ENCODE measurements at places on chromosomes 2 and 18.

DNA sequence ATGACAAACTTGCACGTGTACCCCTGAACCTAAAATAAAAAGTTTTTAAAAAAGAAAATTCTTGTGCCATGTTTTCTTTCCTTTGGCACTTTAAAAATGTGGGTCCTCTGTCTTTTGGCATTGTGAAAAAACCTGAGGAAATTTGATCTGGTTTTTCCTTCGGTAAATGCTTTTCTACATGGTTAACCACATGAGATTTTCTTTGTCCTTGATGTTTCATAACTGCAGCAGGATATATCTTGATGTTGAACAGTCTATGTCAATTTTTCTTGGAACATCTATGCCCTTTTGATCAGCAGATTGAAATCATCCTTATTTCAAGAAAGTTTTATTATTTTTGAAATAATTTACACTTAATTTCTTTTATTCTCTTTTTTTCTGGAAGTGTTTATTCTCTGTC is 109.1 kb downstream of the TMEM17 start:
- no peak for DNase-seq

DNA sequence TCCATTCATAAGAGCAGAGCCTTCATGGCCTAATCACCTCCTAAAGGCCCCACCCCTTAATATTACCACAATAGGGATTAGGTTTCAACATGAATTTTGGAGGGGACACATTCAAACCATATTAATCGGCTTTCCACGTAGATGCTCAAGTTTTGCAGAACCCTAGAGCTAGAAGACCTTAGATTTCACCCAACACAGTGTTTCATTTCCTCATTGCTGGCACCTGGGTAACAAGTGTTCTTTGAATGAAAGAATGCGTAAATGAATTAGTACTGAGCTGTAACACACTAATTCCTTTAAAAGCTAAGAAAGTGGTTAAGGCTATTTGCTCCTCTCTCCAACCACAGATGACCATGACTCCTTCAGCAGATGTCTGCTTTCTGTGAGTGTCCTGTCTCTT is 252.5 kb downstream of the SMAD2 start:
- no peak for DNase-seq

- no peak for DNase-seq
Observed at GRCh38 chr2:217356781-217357180, 496.9 kb upstream of the TNP1 start.

DNA sequence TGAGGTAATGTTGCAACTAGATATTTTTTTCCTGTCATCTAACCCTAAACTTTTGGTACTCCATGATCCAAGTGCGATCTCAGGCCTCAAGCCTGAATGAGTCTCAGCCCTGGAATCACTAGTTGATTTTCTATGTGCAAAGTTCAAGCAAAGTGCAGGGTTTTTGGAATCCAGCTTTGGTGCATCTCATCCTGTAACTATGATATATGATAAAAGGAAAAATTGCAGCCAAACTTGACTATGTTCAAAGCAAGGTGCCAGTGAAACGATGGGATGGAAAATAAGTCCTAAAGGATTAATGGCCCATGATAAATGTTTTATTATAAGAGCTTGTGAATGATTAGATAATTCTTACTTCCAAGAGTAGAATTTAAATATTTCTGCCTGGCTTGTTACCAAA is 78.9 kb upstream of the NT5C1B start:
- no peak for DNase-seq

GRCh38 chr2:86764661-86765309 is 25.9 kb downstream of the CD8A start:
- DNase-seq = no peak

GRCh38 chr2:171754254-171754939 is 67.1 kb downstream of the DYNC1I2 start:
- no peak for DNase-seq

- no peak for DNase-seq
Observed at GRCh38 chr2:198042189-198042588, 237.8 kb downstream of the PLCL1 start.

GRCh38 chr2:169260246-169260645 is 102.1 kb downstream of the LRP2 start:
- DNase-seq = no peak

GRCh38 chr2:161965994-161966393 is 108.0 kb downstream of the DPP4 start:
- DNase-seq = no peak

DNA sequence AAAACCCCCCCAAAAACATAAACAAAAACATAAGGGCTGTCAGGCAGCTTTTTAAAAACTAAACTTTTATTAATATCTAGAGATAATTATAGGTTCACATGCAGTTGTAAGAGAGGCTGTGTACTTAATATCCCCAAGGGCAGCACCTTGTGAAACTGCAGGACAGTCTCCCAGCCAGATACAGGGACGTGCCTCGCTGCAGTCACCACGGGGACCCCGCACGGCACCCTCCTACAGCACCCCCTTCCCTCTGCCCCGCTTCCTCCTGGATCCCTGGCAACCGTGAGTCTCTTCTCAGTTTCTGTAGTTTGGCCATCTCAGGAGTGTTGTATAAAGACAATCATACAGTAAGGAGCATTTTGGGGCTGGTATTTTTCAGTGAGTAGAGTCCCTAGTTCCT is 6.8 kb upstream of the COLEC11 start:
- no peak for DNase-seq

- no peak for DNase-seq
Observed at GRCh38 chr2:15263976-15264685, 297.0 kb downstream of the NBAS start.

- no peak for DNase-seq
Observed at GRCh38 chr2:128452024-128452411, 133.3 kb upstream of the HS6ST1 start.

- DNase-seq = no peak
Observed at GRCh38 chr18:54229421-54230059, 5.1 kb upstream of the MBD2 start.

- DNase-seq = no peak
Observed at GRCh38 chr18:57920036-57920435, 116.9 kb upstream of the ATP8B1 start.

DNA sequence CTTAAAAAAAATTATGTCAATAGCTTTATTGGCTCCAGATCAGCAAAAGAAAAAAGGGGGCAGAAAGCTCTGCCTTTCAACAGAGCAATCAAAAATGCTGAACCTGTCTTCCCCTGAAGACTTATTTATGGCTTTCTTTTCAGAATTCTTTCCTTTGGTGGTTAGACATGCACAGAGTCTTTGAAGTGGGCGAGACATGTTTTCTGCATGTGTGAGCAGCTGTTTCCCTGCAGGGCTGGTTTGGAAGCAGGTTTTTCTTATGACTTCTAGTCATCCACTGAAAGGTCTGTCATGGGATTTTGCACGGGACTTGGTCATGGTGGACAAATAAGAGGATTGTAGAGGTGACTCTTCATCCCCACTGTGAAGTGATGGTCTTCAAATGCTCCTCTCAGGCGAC is 160.3 kb downstream of the VAPA start:
- DNase-seq = no peak

GRCh38 chr2:177393824-177394593 is 1.4 kb downstream of the AGPS start:
- no peak for DNase-seq

DNA sequence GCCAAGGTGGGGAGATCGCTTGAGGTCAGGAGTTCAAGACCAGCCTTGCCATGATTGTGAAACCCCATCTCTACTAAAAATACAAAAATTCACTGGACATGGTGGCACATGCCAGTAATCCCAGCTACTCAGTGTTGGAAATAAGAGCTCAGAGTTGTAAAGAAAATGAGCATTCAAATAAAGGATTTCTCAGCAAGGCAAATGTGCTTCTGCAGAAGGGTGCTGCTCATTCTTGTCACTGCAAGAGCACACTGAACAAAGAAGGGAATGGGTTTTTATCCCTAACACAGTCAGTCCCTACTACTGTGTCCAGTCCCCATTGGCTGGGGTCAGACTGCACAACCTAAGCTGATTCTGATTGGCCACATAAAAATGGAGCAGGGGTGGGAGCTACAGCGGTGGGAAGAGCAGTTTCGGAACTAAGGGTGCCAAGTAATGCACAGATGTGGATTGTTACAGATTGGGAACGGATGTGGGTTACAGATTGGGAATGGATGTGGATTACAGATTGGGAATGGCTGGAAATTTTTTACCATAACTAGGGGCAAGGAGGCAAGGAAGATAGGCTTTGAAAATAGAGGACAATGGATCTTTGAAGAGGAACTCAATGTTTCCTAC is 31.1 kb upstream of the TRAPPC8 start:
- no peak for DNase-seq

DNA sequence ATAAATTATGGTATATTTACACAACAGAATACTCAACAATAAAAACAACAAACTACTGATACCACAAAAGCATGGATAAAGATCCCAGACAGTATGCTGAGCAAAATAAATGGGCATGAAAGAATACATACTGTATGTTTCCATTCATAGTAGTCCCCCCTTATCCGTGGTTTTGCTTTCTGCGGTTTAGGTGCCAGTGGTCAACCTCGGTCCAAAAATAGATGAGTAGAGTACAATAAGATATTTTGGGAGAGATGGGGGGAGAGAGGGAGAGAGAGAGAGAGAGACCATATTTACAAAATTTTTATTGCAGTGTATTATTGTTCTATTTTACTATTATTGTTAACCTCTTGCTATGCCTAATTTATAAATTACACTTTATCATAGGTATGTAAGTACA is 21.0 kb upstream of the TGFA start:
- no peak for DNase-seq

GRCh38 chr2:181366675-181367175 is 90.5 kb upstream of the ITGA4 start:
- no peak for DNase-seq

GRCh38 chr2:239257511-239257937 is 143.3 kb downstream of the HDAC4 start:
- no peak for DNase-seq

DNA sequence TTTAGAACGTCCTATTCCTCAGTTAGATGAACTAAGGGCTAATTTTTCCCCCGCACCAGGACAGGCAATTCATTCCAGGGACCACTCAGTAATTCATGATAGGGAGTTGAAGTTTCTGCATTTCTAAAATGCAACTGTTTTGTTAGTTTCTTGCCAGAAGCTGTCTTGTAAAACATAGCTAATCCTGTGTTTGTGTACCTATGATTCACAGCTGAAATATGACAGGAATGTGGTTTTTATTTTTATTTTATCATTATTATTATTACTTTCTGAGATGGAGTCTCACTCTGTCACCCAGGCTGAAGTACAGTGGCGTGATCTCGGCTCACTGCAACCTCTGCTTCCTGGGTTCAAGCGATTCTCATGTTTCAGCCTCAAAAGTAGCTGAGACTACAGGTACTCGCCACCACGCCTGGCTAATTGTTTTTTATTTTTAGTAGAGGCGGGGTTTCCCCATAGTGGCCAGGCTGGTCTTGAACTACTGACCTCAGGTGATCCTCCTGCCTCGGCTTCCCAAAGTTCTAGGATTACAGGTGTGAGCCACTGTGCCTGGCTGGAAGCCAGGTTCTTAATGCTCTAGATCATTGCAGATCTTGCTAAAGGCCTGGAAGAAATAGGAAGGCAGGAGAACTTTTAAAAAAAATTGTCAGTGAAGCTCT is 154.8 kb upstream of the FHL2 start:
- no peak for DNase-seq

DNA sequence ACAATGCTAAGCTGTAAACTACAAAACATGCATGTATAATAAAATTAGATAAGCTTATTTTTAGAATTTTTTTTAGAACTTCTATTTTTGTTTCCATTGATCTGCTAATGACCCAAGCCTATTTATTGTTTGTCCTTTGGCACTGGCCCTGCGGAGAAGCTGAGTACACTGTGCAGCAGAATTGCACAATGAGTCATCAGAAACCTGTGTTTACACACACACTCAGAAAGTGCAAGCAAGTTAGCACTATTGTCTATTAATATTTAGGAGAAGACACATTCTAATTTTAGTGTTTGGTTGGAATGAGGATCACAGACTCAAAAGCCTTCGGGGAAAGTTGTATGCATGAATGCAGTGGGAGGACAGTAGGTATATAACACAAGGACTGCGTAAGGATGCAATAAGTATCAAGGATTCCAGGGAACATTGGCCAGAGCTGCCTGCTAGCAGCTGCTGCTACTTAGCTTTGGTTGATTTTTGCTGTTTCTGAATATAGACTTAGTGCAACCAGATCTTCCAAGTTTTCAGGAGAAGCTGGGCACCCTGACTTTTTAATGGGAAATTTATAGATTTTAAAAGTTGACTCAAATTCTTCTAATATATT is 128.2 kb downstream of the KCNH7 start:
- DNase-seq = no peak

DNA sequence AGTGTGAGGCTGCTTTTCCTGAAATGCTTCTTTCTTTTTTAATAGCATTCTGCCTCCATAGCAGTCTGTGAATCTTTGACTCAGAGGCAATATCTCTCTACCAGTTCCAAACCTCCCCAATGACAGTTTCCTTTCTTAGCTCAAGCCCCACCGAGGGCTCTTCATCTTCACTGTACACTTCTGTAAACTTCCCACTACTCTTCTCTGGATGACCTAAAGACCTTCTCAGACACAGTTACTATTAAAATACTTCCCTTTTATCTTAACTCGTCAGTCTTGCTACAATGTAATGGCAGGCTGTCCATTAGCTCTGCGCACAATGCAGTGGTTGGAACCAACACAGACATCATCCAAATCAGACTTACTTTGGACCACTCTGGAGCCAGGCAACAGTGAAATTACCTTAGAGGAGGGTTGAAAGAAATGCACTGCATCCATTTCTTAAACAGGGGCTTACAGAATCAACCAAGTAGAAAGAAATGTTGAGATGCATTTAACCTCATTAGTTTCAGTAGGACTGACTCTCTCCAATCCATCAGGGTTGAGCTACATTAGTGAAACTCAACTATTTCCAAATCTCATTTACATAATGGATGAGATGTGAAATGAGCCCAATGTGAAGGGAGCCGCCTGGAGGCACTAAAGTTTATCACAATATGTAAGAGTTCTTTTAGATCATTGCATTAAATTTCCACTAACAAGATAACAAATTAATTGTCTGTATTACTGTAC is 343.8 kb downstream of the SETBP1 start:
- no peak for DNase-seq

- no peak for DNase-seq
Observed at GRCh38 chr18:75551071-75551470, 123.6 kb upstream of the SMIM21 start.
